ENCODE measurements at places on chromosomes 13 and 19.

DNA sequence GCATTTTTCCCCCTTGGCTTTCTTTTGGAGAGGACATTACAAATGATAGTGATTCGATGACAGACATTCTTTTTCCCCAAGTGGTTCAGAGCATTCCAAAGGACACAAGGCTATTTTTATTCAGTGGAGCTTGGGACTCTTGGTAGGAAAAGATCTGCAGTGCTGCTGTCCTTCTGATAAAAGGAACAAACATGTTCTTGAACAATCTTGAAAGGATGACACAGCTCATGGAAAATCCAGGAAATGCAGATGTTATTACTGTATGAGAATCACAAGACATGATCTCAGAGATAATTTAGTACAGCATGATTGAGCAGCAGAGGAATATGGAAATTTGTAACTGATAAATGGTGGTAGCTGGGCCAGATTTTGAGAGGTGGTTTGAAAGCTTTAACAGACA lies 96.2 kb upstream of the RFC3 start:
- DNase-seq, result no peak

- no peak for DNase-seq
Observed at GRCh38 chr19:41944336-41944735, 14.8 kb downstream of the RABAC1 start.

DNA sequence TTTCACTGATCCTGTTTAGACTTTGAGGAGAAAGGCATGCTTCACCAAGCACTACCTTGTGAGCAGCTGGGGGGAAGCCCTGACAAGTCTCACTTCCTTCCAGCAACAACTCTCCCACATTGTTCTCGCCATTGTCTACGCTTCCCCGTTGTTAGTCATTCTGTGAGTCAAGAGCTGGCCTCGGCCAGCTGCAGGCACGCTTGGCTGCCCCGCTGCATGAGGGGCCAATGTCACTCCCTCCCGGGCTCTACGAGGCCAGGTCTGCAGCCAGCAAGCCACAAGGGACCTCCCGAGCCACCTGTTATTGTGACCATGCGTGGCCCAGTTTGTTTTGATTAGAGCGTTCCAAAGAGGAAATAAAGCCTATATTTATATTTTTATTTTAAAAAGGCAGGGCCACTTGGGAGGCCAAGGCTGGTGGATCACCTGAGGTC lies 220.9 kb downstream of the FOXO1 start:
- DNase-seq, result no peak

GRCh38 chr19:46449228-46449627 lies 20.5 kb upstream of the PNMA8C start:
- no peak for DNase-seq

DNA sequence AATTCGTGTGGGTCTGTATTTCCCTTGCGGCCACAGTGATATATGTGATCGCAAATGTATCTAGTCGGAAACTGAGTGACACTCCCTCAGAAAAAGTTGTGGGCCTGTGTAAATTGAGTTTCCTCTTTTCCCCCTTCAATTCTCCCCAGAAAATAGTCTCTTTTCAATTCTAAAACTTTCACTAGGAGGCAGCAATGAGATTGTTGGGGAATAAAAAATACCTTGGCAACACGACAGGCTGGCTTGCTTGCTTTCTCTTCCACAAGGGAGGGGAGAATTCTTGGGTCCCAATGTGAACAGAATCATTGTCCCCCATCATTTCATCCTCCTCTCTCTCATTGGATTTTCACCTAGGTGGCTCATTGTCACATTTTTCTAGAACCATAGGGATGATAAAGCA lies 3.7 kb upstream of the SOX21 start:
- no peak for DNase-seq

DNA sequence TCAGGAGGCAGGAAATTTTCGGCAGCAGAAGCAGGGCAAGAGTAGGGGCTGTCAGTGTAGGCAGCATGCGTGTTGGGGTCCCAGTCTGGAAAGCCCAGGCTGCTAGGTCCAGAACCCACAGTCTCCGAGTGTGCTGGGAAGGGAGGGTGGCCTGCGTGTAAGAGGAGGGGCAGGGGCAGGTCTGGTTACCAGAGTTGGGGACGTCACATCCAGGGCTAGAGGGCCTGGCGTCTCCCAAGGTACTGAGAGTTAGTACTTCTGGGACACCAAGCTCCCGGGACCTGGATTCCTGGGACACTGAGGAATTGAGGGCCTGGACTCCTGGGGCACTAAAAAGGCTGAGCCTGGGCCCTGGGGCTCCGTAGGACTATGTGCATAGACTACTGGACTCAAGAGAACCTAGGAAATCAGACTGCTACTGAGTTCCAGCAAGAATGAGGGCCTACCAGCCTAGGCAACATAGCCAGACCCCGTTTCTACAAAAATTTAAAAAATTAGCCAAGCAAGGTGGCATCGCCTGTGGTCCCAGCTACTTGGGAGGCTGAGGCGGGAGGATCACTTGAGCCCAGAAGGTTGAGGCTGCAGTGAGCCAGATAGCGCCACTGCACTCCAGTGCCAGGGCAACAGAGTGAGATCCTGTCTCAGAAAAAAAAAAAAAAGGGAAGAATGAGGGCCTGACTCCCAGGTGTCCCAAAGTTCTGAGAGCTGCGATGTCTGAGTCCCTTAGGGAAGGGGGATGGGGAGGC lies 2.5 kb downstream of the NFKBID start:
- DNase-seq, result no peak

DNA sequence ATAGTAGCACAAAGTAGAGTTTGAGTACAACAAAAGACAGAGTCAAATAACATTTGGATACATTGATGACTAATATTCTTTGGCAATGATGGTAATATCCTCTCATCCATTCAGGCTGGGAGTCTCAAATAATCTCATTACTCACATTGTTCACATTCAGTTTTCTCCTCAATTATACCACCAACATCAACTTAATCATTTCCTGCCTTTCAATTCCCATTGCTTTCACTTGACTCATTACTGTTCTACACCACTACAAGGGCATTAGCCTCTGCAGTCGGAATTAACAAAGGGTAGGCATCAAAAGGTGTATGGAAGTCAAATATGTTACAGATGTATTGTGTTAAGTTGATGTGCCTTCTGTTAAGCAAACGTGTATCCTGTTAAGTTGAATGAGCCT lies 518.4 kb upstream of the SLITRK1 start:
- DNase-seq, result peak; percentile 40

DNA sequence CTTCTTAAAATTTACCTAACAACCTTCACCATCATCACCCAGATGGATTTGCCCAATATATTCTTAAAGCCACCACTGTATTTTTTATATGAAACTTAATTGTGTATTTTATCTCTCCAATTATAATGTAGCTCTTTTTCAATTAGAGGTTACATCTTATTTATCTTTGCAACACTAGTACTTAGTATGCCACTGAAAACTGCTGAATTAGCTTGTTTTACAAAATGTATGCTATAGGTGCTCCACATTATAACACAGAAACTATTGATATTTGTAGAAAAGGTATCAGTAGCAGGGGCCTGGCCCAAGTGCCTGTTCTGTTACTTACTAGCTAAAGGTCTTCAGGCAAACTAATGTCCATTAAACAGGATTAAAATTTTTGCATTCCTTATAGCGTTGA lies 35.8 kb upstream of the PCDH17 start:
- no peak for DNase-seq

DNA sequence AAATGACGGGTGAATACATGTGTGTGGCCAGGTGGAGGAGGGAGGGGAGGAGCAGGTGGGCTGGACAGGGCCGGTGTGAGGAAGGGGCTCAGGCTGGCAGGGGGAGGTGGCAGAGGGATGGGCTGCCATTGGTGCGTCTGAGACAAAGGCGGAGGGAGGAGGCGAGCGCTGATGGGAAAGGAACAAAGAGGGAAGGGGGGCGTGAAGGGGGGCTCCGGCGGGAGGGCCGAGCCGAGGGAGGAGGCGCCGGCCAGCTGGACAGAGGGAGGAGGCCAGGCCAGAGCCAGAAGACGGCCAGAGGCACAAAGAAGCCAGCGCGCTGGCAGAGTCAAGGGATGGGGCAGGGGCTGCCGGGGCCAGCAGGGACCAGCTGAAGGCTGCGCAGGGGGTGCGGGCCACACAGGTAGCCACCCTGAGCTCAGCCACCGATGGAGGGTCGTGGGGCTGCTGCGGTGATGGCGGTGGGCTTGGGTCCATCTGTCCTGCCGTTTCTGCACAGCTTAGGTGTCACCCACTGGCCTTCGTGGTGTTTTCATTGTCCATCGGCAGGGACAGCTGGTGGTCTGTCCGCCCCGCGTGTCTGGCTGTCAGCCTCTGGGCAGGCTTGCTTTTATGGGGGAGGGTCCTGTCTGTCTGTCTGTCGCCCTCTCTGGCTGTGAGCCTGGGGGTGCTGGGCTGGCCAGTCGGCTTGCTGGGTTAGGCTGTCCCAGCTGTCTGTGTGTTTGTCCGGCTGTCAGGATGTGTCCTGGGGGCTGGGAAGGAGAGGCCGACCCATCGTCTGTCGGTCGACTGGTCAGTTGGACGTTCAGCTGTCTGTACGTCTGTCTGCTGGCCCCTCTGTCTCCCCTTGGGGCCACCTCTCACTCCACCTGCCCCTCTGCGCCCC lies 2.2 kb downstream of the APC2 start:
- DNase-seq, result no peak

GRCh38 chr13:93356469-93356868 lies 129.9 kb downstream of the GPC6 start:
- no peak for DNase-seq

DNA sequence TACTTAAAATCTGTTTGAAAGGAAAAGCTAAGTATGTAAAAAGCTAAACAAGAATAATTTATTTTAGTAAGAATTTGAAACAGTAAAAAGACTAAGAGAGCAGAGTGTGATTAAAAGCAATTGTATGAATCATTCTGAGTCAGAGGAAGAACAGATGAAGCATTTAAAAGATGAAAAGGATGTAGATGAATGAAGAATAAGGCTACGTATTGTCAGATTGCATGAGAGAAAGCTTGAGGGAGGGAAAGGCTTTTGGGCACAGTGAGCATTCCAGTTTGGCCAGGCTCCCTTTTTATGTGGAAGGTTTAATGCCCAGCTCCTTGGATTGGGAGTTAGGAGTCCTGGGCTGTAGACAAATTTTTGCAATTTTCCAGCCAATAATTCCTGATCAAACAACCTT lies 117.7 kb downstream of the FREM2 start:
- DNase-seq, result peak; percentile 27

- DNase-seq, result no peak
Observed at GRCh38 chr19:861756-862580, 2.5 kb downstream of the CFD start.

- no peak for DNase-seq
Observed at GRCh38 chr13:40652588-40652940, 13.9 kb downstream of the FOXO1 start.

GRCh38 chr19:42175952-42176648 lies 41.4 kb downstream of the DEDD2 start:
- DNase-seq, result no peak

GRCh38 chr13:58087566-58087965 lies 456.0 kb downstream of the PCDH17 start:
- no peak for DNase-seq

DNA sequence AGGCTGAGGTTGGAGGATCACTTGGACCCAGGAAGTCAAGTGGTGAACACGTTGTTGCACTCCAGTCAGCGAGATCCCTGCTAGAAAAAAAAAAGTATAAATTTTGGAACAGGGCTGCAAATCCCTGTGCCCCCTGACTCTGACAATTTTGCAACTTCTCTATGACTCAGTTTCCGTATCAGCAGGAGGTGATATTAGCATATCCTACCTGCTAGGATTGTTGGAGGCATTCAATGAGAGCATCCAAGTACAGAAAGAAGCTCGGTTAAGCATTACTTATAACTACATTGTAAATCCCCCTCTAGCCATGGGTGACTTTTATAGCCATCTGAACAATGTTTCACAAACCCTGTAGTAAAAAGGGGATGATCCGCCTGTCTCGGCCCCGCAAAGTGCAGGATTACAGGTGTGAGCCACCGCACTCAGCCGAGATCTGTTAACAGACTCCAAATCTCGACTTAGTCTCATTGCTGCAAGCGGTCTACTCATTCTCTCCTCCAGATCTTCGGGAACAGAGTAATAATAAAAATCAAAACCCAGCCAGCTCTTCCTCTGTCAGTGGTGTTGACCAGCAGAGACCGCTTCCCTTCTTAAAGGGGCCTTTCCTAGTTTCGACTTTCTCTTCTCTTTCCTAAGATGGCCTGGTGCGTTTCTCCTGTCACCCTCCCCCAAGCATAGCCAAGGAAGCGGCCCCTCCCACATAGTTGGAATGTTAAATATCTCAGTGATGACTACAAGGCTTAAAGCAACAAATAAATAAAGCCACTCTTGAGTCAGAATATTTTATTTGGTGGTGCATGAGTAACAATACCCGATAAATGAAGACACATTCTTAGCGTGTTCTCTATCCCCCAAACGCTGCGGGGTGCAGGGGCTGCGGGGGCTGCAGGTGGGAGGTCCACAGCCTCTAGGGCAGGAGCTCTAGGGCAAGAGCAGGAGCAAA lies 10.3 kb upstream of the BICRA start:
- peak; percentile 86 for DNase-seq

DNA sequence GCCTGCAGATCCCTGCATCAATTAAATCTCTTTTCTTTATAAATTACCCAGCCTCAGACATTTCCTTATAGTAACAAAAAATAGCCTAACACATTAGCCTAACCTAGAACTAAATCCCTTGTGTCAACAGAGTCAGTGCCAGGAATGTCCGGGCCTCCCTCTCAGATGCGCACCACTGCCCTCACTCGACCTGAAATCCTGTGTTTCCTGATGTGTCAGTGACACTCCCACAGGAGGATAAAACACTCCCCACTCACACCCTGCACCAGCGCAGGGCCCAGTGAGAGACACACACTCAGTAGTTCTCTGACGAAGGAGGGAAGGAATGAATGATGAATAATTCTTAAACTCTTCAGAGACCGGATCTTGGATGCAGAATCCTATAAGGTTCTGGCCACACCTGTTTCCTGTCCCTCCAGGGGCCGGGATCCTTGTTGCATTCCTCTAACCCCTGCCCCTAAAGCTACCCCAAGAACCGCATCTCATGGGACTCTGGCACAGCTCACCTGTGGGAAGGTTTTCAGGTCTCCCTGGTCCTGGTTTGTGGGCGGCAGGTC lies 3.1 kb downstream of the CEACAM3 start:
- DNase-seq, result no peak

DNA sequence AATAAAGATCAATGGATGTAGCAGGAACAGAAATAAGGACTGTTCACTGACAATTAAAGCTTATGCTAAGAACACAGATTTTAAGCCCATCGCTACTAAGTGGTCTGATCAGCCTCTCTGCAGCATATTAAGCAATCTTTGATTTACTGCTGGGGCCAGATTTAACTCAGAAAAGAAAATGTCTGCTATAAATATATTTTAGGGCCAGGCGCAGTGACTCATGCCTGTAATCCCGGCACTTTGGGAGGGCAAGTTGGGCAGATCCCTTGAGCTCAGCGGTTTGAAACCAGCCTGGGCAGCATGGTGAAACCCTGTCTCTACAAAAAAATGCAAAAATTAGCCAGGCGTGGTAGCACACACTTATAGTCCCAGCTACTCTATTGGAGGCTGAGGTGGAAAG lies 43.0 kb downstream of the METTL21C start:
- no peak for DNase-seq

GRCh38 chr13:77902319-77902963 lies 16.2 kb downstream of the EDNRB start:
- no peak for DNase-seq

DNA sequence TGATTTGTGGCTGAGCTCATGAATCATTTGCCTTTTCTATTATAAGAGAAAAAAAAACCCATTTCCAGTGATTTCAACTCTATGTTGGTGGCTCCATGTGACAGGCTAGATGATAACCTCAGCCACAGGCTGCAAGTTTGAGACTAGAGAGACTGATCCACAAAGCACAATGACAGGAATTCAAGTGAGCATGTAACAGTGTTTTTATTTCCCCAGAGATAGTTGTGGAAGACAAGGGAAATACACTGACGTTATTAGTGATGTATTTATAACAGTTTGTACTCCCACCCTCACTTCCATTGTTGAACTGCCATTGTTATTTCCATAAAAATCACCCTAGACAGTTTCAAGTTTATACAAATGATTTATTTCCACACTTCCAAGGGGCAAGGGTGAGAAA lies 27.9 kb upstream of the EDNRB start:
- DNase-seq, result no peak
